ENCODE measurements at places on chromosomes 11 and 22. TPM values are rescaled to one million over a fixed set of nuclear protein-coding genes. Genes with fewer than 3 reads are reported as not detected.

DNA sequence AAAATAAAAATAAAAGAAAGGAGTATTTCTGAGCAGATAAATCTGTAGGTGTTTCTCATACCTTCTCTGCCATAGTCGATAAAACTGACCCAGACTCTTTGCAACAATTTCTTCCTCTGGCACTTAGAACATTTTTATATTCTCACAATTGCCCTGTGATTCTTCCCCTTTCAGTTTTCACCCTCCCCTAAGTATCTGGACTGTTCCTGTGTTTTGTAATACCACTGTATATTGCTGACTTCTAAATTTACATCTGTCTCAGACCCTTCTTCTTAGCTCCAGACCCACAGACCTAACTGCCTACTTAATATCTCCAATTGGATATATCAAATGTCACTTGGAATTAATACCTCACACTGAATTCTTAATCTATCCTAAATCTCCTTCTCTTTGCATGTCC lies 133.4 kb upstream of the DDI1 start:
- DNase-seq, result no peak

GRCh38 chr11:33860926-33861325 lies 30.9 kb downstream of the LMO2 start:
- no peak for DNase-seq

DNA sequence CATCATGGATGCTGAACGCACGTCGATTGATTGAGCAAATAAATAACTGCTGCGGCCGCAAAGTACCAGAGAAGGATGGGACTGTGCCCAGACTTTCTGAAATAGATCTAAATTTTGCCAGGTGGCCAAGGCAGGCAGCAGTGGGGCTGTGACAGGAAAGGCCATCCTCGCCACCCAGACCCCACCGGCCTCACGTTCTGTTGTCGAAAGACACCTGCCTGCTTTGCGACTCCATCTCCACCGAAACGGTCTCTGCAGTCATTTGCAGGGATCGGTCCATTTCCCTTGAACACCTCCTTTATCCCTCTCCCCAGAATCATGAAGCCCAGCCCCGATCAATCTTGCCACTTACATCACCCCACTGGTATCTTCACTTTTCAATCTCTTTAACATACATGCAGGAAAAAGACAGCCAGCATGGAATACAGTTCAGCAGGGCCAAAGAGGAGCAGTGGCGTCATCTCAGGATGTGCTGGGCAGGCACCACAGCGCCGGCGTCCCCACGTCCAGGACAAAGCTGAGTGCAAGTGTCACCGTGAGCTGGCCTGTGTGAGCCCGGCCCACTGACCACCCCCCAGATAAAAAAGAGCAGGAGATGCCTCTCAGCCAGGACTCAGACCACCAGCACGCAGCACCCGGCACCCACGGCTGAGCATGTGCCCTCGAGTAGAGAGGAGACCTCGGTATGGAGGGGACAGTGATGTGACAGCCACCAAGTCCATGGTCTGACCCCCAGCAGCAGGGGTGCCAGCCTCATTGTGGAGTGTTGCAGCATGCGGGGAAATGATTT lies 610.3 kb downstream of the TBC1D22A start:
- no peak for DNase-seq

GRCh38 chr22:46843821-46844255 lies 81.4 kb downstream of the TBC1D22A start:
- DNase-seq, result no peak

DNA sequence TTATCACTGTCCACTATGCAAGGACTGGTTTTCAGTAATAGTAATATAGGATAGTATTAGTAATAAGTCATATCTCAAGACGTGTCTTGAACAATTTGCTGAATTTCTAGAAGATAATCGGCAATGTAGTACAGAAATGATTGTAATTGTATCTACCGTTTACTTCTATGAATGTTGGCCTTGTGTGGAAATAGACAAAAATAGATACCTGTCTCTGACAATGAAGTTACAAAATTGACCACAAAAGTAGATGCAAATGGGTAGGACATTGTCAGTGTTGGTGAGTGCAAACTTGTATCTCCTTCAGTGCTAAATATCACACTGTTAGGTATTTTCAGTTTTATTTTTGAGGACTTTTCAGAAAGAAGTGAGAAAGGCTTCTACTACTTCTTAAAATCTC lies 43.1 kb downstream of the SVIP start:
- no peak for DNase-seq

DNA sequence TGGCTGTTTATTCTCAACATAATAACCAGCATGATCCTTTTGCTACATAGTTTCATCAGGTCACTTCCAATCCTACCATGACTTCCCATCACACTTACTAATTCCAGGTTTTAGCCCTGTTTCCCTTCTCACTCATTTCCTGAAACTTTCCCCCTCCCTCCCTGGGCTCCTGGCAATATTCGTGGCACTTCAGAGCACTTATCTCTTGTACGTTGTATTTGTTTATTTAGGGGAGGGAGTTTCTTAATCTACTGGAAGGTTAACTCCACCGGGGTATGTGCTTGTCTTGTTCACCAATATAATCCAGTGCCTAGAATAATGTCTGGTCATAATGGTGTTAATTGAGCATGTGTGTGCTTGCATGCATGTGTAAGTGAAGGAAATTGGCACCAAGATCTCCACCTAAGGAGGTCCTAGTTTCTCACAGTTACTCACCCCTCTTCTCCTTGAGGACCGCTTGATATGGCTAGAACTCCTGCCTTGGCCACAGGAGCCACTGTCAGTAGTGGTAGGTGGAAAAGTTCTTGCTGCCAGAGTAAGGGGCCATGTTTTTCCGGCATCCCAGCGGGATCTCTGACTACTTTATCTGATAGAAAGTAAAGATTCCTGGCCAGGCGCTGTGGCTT lies 11.7 kb downstream of the EIF3L start:
- DNase-seq, result no peak

- DNase-seq, result peak; percentile 18
These were observed 38.8 kb upstream of the MUC5AC start for GRCh38 chr11:1118755-1119603.

DNA sequence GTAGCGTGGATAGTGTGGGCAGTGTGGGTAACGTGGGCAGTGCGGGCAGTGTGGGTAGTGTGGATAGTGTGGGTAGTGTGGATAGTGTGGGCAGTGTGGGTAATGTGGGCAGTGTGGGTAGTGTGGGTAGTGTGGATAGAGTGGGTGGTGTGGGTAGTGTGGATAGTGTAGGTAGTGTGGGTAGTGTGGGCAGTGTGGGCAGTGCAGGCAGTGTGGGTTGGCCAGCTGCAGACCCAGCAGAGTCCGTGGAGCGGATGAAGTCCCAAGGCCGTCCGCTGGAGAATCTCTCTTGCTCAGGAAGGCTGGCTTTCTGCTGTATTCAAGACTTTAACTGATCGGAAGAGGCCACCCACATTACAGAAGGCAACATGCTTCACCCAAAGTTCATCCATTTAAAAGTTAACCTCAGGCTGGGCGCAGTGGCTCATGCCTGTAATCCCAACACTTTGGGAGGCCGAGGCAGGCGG lies 26.1 kb upstream of the KRTAP5-6 start:
- no peak for DNase-seq

GRCh38 chr11:63504054-63504453 lies 1.8 kb upstream of the LGALS12 start:
- no peak for DNase-seq

- DNase-seq, result peak; percentile 20
These were observed 36.6 kb upstream of the GRAMD4 start for GRCh38 chr22:46583571-46583970.

GRCh38 chr11:32107647-32108046 lies 16.8 kb downstream of the RCN1 start:
- no peak for DNase-seq

DNA sequence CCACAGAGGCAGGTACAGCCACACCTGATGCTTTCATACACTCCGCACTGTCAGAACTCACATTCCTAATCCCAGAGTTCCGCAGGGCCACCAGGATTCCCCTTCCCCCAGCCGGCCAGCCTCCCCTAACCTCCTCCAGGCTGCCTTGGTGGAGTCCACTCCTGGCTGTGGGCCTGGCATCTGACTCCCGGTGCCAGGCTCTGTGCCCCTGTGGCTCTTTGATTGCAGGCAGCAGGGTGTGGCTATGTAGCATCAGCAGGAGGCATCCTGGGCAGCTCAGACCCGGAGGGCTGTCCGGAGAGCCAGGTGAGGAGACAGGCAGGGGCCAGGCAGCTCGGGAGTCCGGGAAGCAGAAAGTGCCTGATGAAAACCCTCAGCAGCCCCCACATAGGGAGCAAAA lies 1432.9 kb downstream of the BRD1 start:
- no peak for DNase-seq

- no peak for DNase-seq
These were observed 36.5 kb downstream of the OR2AG2 start for GRCh38 chr11:6735306-6735705.

DNA sequence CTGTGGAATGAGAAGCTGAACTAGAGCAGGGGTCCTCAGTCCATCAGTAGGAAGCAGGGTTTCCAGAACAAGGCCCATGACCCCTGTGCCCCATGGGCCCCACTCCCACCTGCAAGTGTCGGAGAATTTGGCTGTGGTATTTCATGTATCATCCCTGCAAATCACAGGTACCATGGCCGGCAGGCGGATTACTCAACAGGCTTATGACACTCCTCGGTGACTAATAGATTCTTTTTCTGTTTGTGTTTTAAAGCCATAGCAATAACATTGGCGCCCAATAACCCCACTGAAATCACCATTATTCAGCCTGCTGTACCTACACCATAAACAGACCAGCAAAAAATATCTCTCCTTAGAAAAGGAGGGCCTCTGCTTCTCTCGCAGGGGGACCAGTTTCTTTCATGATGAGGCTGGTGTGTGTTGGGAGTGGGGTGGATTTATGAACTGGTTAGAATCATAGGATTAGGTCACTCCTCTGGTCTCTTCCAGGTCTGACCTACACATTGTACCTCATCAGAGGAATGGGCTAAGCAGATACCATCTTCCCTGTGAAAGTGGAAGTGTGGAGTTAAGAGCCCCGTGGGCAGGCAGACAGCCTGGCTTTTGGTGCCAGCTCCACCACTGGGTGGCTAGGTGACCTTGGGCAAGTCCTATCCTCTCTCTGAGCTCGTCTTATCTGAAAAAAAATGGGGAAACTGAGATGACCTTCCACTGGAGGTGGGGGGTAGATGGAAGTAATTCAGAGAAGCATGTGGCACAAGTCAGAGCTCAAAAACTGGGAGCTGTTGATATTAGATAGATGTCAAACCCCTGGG lies 60.2 kb upstream of the WNT11 start:
- no peak for DNase-seq

The MCM5 gene
- 293 TPM for total RNA-seq

The LRRC4C gene
- 0.22 TPM for total RNA-seq

The MMP13 gene
- total RNA-seq, result not detected

The DDTL gene
- total RNA-seq, result not detected

The PGA3 gene
- not detected for total RNA-seq

The MUC5AC gene
- total RNA-seq, result not detected

The PRR33 gene
- total RNA-seq, result not detected
